ENCODE measurements at places on chromosomes 6 and 20. TPM values are rescaled to one million over a fixed set of nuclear protein-coding genes. Genes with fewer than 3 reads are reported as not detected.

Gene ANKRD66
- not detected for total RNA-seq

DNA sequence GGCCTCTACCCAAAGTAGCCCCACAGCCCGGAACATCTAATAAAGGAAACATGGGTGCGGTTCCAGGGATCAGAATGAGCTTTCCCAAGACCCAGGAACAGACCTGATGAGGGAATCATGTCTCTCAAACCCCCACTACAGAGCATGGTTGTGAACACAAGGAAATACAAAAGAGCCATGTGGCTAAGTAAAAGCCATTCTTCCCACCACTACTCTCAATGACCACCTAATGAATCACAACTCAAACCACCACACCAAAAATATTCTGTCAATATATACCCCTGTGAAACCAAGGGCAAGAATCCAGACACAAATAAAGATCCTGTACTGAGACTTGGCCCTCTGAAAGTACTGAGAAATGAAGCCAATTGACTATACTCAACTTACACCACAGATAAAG, 20.9 kb upstream of the COL21A1 start:
- no peak for DNase-seq

Gene CNR1
- total RNA-seq: 0.67 TPM

DNA sequence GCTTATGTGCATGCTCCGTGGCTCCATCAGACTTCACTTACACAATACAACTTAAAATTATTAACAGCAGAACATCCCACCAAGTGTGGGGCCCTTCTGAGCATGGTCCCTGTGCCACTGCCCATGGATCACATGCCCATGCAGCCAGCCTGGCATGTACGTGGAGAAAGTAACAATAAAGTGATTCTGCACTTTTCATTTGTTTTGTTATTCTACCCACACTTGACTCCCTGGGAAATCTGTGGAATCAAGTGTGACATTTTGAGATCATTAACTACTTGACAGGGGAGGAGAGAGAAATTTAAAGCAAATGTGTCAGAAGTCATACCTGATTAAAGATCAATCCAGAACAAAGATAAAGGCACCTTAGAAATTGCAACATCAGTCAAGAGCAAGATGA, 112.0 kb downstream of the ISM1 start:
- DNase-seq: no peak

Gene ZNF311
- 1.1 TPM for total RNA-seq

GRCh38 chr6:39065561-39065960, 17.0 kb downstream of the GLP1R start:
- no peak for DNase-seq

- DNase-seq: no peak
These were observed 79.2 kb upstream of the BACH2 start for GRCh38 chr6:90375681-90376439.

GRCh38 chr6:166277892-166278578, 30.2 kb downstream of the PRR18 start:
- no peak for DNase-seq

GRCh38 chr6:135665935-135666334, 168.4 kb upstream of the AHI1 start:
- DNase-seq: no peak

DNA sequence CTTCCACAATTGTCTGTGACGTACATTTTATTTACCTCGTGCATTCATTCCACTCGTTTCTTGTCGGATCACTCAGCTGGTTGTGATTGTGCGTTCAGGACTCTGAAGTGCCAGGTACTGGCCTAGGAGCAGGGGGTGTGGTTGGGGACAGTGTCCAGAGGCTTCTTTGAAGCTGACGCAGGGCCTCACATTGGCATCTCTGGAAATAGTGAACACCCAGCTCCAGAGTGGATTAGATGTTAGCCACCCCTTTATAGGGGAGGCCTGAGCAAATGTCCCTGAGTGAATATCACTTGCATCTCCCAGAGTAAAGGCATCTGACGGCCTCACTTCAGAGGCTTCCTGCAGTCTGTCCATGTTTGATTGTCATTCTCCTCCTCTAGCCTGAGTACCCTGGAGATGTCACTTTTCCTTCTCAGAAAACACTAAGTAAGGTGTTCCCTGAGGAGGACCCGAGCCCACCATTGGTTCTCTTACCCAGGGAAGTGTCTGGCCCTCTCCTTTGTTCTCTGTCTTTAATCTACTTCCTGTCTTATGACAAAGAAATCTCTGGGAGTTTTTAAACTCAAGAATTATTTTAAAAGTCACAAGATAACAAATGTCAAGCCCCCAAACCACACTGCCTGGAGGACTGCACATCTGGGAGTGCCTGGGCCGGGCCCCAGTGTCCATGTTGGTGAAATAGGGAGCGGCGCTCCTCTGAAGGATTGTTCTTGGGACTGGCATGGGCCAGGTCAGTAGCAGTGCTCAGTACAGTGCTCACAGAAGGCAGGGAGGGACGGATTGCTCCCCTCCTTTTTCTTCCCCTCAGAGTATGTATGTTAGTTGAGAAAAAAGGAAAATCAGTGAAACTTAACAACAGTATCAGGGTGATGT, 10.8 kb downstream of the STX16 start:
- no peak for DNase-seq

Gene TPBG
- 1.3 TPM for total RNA-seq

Data from liver (tissue), 10 donors.